ENCODE measurements at places on chromosomes 5 and 9.

DNA sequence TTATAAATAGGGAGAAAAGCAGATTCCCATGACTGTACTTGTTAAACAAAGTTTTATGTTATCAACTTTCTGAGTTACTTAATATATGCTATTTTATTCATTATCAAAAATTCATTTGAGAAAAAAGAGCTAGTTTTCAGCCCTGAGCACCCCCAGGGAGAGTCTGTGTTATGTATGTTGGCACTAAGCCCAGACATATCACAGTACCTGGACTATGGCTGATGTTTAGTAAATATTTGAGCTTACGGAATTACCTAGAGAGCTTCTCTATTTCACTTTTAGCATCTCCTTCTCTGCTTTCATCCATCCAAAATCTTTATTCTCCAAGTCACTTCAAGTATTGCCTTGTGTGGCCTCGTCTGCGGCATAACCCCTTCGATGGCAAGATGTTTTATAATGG, 225.9 kb upstream of the PCSK5 start:
- DNase-seq: no peak

- no peak for DNase-seq
Observed at GRCh38 chr5:95605786-95606185, 14.1 kb upstream of the GPR150 start.

GRCh38 chr5:40166802-40167201, 512.9 kb upstream of the PTGER4 start:
- no peak for DNase-seq

DNA sequence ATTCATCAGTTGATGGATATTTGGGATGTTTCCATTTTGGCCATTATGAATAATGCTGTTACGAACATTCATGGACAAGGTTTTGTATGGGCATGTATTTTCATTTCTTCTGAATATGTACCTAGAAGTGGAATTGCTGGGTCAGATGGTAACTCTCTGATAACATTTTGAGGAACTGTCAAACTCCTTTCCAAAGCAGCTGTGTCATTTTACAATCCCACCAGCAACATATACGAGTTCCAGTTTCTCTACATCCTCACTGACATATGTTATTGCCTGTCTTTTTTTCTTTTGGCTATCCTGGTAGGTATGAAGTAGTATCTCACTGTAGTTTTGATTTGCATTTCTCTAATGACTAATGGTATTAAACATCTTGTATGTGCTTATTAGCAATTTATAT, 86.7 kb downstream of the PRKACG start:
- no peak for DNase-seq

- no peak for DNase-seq
Observed at GRCh38 chr5:181217803-181218062, 5.3 kb upstream of the TRIM41 start.

GRCh38 chr9:132784286-132784830, 93.7 kb downstream of the AK8 start:
- DNase-seq: no peak

DNA sequence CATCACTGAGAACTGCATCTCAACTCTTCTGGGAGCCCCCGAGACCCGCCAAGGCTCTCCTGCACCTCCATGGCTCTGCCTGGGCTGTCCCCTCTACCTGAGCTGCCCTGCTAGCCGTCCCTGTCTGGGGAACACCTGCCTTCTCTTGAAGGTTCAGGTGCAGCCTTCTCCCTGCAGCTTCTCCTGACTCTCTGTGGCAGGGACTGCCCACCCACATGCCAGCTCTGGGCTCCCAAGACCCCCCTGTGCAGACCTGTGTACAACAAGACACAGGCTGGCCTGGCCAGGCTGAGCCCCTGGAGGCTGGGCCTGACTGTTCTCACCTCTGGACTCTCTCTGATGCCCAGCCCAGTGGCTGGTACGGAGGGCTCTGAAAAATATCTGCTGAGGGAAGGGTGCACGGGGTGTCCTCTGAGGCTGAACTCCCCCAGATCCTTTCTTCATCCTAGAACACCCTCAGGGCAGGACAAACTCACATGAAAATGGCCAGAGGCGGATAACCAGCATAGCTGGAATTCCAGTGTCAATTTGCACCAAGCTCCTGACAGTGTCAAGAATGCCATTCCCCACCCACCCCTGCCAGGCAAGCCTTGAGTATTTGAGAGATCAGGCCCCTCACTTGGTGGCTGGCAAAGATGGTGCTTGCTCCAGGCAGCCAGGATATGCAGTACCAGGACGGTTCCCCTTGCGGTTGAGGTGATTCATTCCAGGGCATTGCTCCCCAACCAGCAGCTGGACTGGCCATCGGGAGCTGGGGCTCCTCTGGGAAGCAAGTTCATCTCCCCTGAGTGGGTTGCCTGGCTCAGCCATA, 40.9 kb upstream of the SLC25A51 start:
- no peak for DNase-seq

DNA sequence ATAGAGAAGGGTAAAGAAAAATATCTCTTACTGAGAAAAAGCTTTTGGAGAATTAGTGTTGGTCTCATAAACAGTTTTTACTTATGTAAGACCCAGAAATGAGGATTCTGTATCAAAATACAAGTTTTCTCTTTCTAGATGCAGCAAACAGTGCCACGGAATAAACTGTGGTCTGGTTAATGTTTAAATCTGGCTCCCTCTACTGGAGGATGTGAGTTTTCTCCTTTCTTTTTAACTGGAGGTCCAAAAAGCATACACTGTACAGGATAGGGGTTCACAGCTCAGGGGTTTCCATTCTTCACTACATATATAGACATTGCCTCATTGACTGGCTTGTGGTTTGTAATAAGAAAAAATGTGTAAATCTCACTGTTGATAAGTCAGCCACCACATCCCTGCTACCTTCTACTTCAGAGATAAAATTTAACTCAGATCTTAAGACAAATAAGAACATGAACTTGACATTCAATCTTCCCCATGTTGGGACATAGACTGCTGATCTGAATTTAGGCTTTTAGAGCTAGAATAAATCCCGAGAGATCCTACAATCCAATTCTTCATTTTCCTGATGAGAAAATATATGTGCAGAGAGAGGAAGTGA, 98.9 kb downstream of the CFAP95 start:
- peak; percentile 60 for DNase-seq

DNA sequence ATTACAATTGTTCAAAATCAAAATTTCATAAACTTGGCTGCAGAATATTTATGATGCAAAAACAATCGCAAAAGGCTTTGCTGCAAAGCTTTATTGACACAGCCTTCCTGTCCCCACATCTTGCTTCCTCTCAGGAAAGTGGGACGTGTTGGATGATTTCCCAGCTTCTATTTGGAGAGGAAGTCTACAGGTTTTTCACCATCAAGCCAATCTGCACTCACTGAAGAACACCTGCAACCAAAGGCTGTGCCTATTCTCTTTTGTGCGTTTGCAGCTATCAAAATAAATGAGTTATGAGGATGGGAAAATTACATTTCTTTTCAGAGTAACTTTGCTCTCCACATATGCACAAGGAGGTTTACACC, 214.4 kb downstream of the PLK2 start:
- DNase-seq: no peak

DNA sequence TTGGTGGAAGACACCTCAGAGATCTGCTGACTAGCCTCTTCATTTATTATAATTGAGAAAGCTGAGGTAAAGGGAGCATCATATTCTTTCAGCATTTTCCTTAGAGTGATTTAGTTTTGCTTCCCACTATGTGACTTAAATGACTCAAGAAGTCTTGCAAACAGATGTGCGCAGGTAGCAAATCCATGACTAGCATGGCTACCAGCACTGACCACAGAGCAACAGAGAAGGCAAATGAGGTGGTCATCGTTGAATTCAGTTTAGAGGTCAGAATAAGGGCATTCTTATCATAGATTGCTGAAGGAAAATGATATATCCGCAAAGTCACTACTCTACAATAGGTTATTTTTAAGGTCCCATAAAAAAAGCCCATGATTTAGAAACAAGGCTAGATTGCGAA, 162.2 kb downstream of the PIK3R1 start:
- DNase-seq: no peak

- no peak for DNase-seq
Observed at GRCh38 chr9:5499157-5499556, 11.2 kb upstream of the PDCD1LG2 start.

- DNase-seq: no peak
Observed at GRCh38 chr5:142360051-142360498, 35.3 kb upstream of the SPRY4 start.

GRCh38 chr9:69645488-69645887, 26.7 kb downstream of the APBA1 start:
- no peak for DNase-seq

Measured in frontal cortex (tissue), 4 donors.